ENCODE measurements at places on chromosomes 2 and 18. TPM values are rescaled to one million over a fixed set of nuclear protein-coding genes. Genes with fewer than 3 reads are reported as not detected.

DNA sequence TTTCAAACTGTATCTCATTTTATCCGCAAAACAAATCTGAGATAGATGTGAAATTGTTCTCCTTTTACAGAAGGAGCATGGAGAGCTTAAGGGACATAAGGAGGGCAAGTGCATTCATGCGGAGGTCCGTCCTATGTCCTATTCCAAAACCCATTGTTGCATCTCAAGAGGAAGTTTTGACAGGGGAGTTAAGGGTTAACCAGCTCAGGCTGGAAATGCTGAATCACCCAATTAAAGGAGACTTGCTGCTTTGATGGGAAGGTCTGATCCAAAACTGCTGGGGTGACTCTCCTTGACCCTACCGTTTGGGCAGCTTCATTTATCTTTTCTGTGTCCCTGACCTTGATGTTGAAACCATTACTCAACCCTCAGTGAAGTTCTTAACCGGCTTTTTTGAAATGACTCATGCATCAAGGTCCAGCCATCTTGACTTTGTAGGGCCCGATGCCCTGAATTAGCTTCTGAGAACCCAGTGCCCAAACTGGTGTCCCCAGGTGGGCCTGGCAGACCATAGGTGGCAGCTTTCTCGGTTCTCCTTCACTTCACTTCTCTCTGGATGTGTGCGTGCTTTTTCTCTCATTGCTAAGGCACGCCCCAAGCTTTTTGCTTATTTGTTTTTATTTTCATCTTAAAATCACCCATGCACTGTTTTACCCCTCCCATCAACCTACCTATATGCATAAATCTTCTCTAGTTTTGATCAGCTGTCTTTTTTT, 15.9 kb upstream of the TXNDC2 start:
- DNase-seq = no peak

DNA sequence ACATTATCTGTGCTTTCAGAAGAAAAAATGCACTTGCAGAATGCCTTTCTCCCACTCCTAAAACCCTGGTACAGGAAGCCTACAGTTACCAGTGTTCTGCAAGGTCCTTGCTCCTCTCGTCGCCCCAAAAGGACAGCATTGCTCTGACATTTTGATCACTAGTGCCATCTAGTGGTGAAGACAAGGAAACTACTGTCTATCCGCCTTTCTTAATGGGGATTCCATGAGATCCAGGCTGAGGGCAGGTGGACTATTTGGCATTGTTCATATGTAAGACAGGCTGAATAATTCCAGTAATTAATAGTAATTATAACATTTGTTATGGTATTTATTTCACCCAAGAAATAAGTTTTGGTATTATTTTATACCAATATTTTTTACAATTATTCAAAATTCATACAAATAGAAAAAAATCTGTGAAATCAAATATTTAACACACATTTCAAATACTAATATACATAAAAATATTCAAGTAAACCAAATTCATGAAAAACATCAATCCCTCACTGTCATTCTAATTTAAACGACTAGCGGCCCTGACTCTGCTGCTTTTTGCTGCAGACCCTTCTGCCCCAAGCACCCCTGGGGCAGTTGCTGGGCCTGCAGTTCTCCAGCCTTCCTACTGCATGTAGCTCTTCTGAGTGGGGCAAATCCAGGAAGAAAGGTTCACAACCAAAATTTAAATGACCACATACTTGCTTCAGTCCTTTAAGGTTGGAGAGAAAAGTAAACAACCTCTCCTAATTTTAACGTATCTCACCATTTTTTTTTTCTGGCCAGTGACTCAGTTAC, 19.0 kb downstream of the TPGS2 start:
- no peak for DNase-seq

DNA sequence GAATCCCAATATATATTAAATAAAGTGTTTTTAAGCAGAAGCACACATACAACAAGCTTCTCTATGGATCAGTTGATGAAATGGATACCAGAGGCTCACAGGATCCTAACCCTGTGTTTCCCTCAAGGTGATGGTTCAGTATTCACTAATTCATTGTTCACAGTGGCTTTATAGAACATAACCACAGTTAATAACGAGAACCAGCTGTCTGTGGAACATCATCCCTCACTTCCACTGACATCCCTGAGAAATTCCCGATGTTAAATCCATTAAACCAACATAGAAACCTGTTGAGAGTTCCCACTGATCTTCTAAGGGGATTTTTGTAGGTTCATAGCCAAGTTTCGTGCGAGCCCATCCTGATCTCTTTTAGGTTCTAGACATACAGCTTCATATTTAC, 29.0 kb downstream of the CCDC195 start:
- DNase-seq = no peak

- DNase-seq = no peak
Observed at GRCh38 chr18:58069099-58069498, 25.1 kb downstream of the NEDD4L start.

DNA sequence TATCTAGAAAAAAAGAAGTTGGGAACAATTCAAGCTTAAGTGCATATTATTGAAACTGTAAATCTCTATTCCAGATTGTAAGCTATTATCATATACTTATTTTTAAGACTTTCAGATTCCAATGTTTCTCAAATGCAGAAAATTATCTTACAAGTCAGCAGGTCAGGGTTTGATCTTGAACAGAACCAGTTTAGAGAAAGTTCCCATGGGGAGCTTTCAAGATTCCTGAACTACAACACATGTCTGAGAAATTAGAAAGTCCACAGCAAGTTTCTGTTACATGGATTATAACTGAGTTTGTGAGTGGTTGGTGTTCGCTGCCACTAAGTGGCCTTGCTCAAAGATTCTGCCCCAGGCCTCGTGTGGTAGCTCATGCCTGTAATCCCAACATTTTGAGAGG, 31.6 kb upstream of the SP3 start:
- DNase-seq = no peak

DNA sequence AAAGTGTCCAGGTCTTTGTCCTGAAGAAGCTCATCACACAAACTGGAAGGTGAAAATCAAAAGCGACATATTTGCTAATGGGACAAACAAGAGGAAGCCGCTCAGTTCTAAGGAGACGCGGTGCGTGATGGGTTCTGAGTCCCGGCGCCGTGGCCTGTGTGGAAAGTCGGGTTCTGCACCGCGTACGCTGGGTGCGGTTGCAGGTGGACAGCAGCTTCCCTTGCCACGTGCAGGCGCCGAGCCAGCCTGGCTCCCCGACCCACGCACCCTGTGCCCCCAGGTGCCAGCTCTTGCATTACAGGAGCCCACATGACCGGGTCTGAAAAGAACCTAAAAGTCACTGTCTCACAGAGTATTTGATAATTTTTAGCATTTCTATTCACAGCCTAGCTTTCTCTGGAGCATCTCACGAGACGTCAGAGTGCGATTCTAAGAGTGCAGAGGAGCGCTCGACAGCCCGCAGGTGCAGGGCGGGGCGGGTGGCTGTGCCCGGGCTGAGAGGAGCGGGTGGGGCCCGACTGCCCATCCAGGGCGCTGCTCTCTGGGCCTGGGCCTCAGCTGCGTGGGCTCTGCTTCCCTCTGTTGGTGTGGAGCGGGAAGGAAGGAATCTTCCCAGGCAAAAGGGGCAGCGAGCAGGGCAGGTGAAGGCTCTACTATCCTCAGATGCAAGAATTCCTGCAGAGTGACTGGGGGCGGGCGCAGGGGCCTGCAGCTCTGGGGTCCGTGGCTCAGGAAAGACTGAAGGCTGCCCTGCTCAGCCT, 39.4 kb downstream of the MYT1L start:
- DNase-seq = no peak

DNA sequence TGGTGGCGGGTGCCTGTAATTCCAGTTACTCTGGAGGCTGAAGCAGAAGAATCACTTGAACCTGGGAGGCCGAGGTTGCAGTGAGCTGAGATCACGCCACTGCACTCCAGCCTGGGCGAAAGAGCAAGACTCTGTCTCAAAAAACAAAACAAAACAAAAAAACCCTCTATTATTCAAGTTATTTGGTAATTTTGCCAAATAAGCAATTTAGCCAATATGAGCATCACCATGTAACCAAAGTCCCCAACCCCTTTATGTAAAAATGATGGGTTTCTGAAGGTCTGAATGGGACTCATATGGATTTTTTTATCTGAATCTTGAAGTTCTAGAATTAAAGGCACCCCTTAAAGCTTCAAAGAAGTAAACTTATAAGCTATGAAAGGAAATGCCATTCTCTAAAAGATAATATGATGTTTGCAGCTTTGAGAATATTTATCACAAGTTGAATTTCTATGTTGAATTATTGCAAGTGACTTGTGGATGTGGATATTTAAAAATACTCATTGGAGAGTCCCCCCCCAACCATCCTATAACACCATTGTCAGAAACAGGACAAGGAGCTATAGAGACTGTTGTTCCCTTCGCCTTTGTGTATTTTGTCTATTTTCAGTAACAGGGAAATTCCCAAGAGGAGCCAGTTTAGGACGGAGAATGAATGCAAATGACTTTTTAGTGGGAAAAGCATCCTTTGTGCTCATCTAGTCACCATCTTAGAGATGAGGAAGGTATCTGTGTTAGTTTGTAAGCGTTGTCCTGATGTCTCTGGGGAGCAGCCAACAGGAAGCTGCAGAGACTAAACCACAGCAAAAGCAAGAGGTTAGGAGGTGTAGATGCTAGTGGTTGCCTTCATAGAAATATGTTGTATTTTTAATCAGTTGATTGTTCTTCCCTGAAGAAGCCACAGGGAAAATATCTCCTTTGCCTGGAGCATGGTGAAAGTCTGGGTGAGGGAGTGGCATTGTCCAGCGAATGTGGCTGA, 68.3 kb downstream of the TET3 start:
- DNase-seq = no peak

DNA sequence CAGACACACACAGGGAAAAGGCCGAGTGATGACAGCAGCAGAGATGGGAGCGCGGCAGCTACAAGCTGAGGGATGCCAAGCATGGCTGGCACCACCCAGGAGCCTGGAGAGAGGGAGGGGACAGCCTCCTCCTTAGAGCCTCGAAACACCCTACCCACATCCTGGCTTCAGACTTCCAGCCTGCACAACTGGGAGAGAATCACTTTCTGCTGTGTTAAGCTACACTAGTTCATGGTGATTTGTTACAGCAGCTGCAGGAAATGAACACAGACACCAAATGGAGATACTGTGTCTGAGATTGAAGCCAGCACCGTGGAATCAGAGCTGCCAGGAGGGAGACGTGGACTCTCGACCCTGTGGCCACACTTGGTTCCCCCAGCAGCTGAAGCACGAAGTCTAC, 27.5 kb upstream of the FOSL2 start:
- DNase-seq = no peak

- no peak for DNase-seq
Observed at GRCh38 chr2:236768393-236769140, 198.9 kb downstream of the ACKR3 start.

GRCh38 chr2:223954401-223954800, 2.9 kb upstream of the MRPL44 start:
- DNase-seq = no peak

DNA sequence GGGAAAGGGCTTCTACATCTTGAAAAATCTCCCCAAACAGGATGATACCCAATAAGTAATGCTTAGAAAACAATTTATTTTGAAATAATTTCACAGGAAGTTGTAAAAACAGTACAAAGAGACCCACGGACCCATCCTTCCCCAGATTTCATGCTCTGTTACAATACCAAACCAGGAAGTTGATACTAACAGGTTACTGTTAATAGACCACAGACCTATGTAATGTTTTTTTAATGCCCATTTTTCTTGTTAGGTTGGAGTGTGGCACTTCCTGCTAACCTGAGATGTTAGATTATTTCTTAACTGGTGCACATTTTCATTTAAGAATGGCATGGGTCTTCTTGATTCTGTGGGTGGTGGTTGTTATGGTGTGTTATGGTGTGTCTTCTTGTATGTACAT, 21.4 kb upstream of the MGAT5 start:
- no peak for DNase-seq

DNA sequence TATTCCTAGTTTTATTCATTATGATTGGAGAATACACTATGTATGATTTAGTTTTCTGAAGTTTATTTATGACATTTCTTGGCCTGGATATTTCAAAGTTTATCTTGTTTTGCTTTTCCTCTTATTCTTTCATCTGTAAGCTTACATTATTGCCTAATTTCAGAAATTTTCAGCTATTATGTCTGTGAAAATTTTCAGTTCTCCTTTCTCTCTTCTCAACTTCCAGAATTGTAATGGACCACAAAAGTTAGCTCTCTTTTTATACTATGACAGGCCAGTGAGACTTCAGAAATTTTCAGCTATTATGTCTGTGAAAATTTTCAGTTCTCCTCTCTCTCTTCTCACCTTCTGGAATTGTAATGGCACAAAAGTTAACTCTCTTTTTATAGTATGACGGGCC, 97.2 kb upstream of the SCN7A start:
- no peak for DNase-seq

DNA sequence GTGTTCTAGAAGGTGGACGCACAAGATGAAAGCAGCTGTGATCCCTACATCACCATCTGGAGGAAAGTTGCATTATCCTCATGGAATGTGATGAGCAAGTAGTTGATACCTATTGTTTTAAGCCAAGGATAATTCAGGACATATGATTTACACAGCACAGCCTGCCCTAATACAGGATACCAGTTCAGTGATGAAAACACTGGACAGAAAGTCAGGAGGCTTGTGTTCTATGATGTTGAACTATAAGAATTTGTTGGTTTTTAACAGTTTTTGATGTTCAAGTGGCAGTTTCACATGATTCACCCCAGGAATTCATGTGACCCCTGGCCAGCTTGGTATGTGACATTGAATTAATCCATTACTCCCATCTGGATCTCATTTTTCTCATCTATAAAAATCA, 6.2 kb upstream of the CHST10 start:
- no peak for DNase-seq

- DNase-seq = no peak
Observed at GRCh38 chr18:62009521-62009920, 116.7 kb upstream of the RNF152 start.

DNA sequence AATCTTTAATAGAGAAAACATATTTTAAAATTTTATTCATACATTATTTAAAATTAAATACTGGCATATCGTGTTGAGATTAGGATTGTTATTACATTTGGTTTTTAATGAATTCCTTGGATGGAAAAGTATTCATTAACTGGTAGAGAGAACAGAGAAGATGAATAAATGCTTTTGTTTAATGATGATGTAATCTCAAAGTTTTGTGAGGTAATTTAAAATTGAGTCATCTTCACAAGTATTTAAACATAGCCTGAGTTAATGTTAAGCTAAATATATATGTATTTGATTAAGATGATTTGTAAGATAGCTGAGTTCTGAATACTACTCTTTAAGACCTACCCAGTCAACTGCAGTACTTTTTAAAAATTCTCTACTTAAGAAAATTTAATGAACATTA, 713.4 kb upstream of the VRK2 start:
- no peak for DNase-seq

- DNase-seq = no peak
Observed at GRCh38 chr18:22320771-22321170, 96.9 kb downstream of the CTAGE1 start.

DNA sequence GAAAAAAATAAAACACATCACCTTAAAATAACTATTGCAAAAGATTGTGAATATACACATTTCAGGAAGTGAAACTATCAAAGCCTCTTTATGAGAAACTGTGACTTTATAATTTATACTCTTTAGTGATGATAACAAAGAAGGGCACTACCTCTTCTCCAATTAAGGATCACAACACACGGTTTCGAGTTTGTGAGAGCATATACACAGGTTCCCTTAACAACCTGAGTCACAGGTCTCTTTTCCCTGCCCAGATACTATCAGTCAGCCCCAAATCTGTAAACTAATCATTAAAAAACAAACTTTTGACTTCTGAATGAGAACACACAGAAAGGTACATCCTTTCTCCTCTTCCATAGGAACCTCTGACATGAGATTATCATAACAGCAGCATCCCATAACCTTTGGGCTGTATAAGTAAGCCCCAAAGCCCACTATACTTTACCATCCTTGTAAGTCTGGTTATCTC, 44.9 kb downstream of the PTPN2 start:
- no peak for DNase-seq

Gene RNF144A
- 49.3 TPM for total RNA-seq

Gene NYAP2
- not detected for total RNA-seq

Gene LINC00305
- not detected for total RNA-seq

Gene BAZ2B
- 9.4 TPM for total RNA-seq
